CD4-positive, alpha-beta memory T cell (primary cell): ENCODE measurements at places on chromosomes 7 and 10. TPM values are rescaled to one million over a fixed set of nuclear protein-coding genes. Genes with fewer than 3 reads are reported as not detected.

Gene VSTM2A
- not detected for total RNA-seq

Gene AOAH
- total RNA-seq = 5.4 TPM

Gene ACTR3C
- total RNA-seq = 13.0 TPM

Gene TET1
- total RNA-seq = 1.5 TPM

Gene RTKN2
- total RNA-seq = 11.0 TPM

Gene FAM131B
- 0.61 TPM for total RNA-seq

Gene WDR86
- total RNA-seq = 7.0 TPM

Gene NXPH1
- not detected for total RNA-seq

Gene FGF8
- not detected for total RNA-seq

Gene ALKBH4
- 11.9 TPM for total RNA-seq

- no peak overlapping the region for H3K4me3 ChIP-seq
- H3K27me3 ChIP-seq = peaks cover 4% of the 10 kb centered on the region
- no peak for DNase-seq
- no peak overlapping the region for H3K27ac ChIP-seq
- H3K4me1 ChIP-seq = no peaks in the 10 kb centered on the region
These were observed 53.3 kb upstream of the SLF2 start for GRCh38 chr10:100859484-100859763.

DNA sequence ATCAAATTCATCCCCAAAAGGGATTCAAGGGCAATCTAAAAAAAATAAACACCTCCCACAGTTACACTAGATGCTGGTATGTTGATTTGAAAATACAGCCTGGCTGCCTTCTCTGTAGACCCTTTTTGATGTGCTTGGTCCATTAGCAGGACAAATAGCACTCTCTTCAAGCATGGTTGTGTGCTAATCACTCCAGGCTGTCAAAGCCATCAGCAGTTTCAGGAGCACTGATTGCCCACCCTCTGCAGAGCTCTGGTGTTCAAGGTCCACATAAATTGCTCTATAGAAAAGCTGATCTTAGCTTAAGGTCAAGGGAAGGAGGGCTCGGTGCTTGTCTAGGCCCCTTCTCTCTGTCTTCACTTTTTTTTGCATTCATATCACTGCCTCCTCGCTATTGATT is 35.4 kb downstream of the PRR15 start:
- H3K4me1 ChIP-seq = no peaks in the 10 kb centered on the region
- no peaks in the 10 kb centered on the region for H3K27me3 ChIP-seq
- no peak overlapping the region for H3K4me3 ChIP-seq
- H3K36me3 ChIP-seq = no peaks in the 10 kb centered on the region
- DNase-seq = no peak

- H3K4me3 ChIP-seq = peak overlapping the region; percentile 6
- H3K27ac ChIP-seq = peak overlapping the region; percentile 38
- H3K27me3 ChIP-seq = no peaks in the 10 kb centered on the region
- DNase-seq = peak; percentile 38
- H3K36me3 ChIP-seq = no peaks in the 10 kb centered on the region
These were observed 12.3 kb downstream of the CAV2 start for GRCh38 chr7:116511552-116512519.

DNA sequence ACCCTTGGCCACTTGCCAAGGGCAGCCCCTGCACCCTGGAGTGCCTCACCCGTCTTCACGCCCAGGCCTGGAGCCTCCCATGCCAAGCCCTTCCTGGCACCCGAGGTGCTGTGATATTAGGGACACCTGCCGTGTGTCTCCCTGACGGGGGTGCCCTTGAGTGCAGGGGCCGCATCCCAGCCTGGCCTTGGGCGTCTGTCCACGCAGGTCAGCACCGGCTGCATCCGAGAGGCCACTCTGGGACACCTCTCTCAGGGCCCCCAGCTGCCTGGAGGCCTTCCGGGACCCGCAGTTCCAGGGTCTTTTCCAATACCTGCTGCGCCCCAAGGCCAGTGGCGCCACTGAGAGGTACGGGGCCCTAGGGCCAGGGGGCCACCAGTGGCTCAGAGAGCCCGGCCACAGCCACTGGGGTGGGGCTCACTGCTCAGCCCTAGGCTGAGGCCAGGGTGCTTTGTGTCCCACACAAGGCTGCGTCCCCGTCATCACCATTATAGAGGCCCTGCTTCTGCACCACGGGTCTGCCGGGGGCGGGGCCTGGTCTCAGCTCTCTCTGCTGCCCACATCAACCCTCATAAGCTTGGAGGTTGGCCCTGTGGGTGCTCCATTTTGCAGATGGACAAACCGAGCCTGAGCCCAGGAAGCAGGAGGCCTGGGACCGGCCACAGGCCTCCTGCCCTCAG is 12.7 kb downstream of the AP5Z1 start:
- peaks cover 60% of the 10 kb centered on the region for H3K36me3 ChIP-seq
- no peak for DNase-seq
- no peaks in the 10 kb centered on the region for H3K27me3 ChIP-seq
- H3K4me3 ChIP-seq = no peak overlapping the region
- H3K4me1 ChIP-seq = peaks cover 5% of the 10 kb centered on the region

GRCh38 chr7:67447297-67447696 is 450.7 kb downstream of the TYW1 start:
- H3K4me3 ChIP-seq = no peak overlapping the region
- H3K27me3 ChIP-seq = no peaks in the 10 kb centered on the region
- DNase-seq = no peak
- no peaks in the 10 kb centered on the region for H3K36me3 ChIP-seq
- no peaks in the 10 kb centered on the region for H3K4me1 ChIP-seq
- H3K27ac ChIP-seq = no peak overlapping the region

DNA sequence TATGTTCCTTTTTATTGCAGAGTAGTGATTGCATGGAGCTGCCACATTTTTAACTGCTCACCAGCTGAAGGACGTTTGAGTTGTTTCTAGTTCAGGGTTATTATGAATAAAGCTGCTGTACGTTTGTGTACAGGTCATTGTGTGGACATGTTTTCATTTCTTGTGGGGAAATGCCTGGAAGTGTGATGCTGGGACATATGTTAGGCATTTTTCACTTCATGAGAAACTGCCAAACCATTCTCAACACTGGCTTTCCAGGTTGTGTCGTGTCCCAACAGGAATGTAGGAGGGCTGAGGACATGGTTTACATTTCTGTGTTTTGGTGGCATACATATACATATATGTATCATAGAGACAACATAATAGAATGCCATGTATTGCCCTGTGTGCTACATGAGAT is 73.0 kb downstream of the NEURL1 start:
- no peak for DNase-seq
- H3K4me1 ChIP-seq = no peaks in the 10 kb centered on the region
- H3K27ac ChIP-seq = no peak overlapping the region
- no peak overlapping the region for H3K4me3 ChIP-seq

- no peaks in the 10 kb centered on the region for H3K36me3 ChIP-seq
- no peak overlapping the region for H3K4me3 ChIP-seq
- H3K4me1 ChIP-seq = no peaks in the 10 kb centered on the region
These were observed 25.9 kb downstream of the LAMB1 start for GRCh38 chr7:107977048-107977447.

GRCh38 chr10:37831495-37832333 is 25.7 kb downstream of the ZNF248 start:
- no peaks in the 10 kb centered on the region for H3K27me3 ChIP-seq
- peaks cover 42% of the 10 kb centered on the region for H3K36me3 ChIP-seq
- no peak for DNase-seq
- H3K27ac ChIP-seq = no peak overlapping the region
- H3K4me1 ChIP-seq = no peaks in the 10 kb centered on the region

DNA sequence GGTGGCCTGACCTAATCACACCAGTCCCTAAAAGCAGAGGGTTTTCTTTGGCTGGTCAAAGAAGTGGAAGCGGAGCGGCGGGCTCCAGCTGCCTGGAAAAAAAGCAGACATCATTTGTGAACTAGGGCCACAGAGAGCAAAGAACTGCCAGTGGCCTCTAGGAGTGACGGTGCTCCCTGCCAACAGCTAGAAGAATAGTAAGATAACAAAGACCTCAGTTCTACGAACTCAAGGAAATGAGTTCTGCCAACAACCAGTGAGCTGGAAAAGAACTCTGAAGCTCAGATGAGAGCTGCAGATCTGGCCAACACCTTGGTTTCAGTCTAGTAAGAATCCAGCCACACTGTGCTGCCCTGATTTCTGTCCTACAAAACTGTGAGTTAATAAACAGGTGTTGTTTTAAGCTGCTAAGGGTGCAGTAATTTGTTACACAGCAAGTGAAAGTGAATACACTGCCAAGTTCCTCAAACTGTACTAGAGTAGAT is 178.0 kb downstream of the SRPK2 start:
- no peak for DNase-seq
- H3K4me1 ChIP-seq = peaks cover 50% of the 10 kb centered on the region
- no peak overlapping the region for H3K27ac ChIP-seq
- no peaks in the 10 kb centered on the region for H3K36me3 ChIP-seq
- H3K27me3 ChIP-seq = no peaks in the 10 kb centered on the region

- DNase-seq = no peak
- H3K27ac ChIP-seq = no peak overlapping the region
- H3K27me3 ChIP-seq = no peaks in the 10 kb centered on the region
- H3K4me3 ChIP-seq = no peak overlapping the region
- H3K4me1 ChIP-seq = no peaks in the 10 kb centered on the region
These were observed 58.9 kb downstream of the LRGUK start for GRCh38 chr7:134186027-134186426.

- H3K4me3 ChIP-seq = no peak overlapping the region
- H3K27me3 ChIP-seq = no peaks in the 10 kb centered on the region
- H3K27ac ChIP-seq = no peak overlapping the region
- DNase-seq = no peak
- no peaks in the 10 kb centered on the region for H3K36me3 ChIP-seq
These were observed 175.3 kb downstream of the ELAPOR2 start for GRCh38 chr7:86884152-86884551.

- no peaks in the 10 kb centered on the region for H3K27me3 ChIP-seq
- no peak overlapping the region for H3K27ac ChIP-seq
- DNase-seq = no peak
- no peaks in the 10 kb centered on the region for H3K4me1 ChIP-seq
- H3K36me3 ChIP-seq = no peaks in the 10 kb centered on the region
These were observed 85.2 kb downstream of the GRID1 start for GRCh38 chr10:86281396-86281795.

DNA sequence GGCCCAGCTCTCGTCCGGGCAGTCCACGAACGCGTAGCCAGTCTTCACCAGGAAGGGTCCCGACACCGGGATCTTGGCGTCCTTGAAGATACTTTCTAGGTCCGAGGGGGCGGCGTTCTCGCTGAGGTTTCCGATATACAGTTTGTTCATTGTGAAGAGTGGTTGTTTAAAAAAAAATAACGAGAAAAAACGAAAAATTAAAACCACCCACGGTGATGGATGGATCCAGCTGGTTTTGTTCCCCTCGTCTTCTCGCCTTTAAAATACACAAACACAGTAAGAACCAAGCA is 385 bp downstream of the IGF2BP3 start:
- H3K27ac ChIP-seq = no peak overlapping the region
- H3K36me3 ChIP-seq = no peaks in the 10 kb centered on the region
- H3K4me3 ChIP-seq = peak overlapping the region; percentile 30
- H3K27me3 ChIP-seq = peaks cover 74% of the 10 kb centered on the region
- no peak for DNase-seq

DNA sequence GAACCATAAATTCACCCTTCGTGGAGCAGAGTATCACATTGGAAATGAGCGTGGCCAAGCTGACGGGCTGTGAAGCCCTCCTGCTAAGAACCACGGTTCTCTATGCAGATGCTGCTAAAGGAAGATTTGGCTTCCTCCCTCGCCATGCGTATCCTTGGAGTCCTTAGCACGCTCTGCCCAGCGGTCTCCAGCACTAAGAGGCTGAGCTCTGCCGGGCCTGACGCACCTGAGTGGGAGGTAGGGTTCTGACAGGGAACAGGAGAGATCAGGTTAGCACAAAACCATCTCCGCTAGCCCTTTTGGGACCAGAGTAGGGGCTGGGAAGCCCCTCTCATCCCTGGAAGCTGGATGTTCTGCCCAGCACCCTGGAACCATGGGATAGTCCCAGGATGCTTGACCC is 225.8 kb downstream of the KCNMA1 start:
- no peak overlapping the region for H3K27ac ChIP-seq
- H3K27me3 ChIP-seq = no peaks in the 10 kb centered on the region
- H3K36me3 ChIP-seq = no peaks in the 10 kb centered on the region
- H3K4me3 ChIP-seq = no peak overlapping the region

GRCh38 chr10:78528749-78529204 is 495.1 kb downstream of the RPS24 start:
- no peak for DNase-seq
- H3K4me3 ChIP-seq = no peak overlapping the region
- H3K27ac ChIP-seq = no peak overlapping the region
- H3K27me3 ChIP-seq = no peaks in the 10 kb centered on the region
- no peaks in the 10 kb centered on the region for H3K4me1 ChIP-seq

- H3K36me3 ChIP-seq = no peaks in the 10 kb centered on the region
- H3K27me3 ChIP-seq = peaks cover 73% of the 10 kb centered on the region
- DNase-seq = no peak
- H3K4me1 ChIP-seq = peaks cover 29% of the 10 kb centered on the region
- no peak overlapping the region for H3K4me3 ChIP-seq
- H3K27ac ChIP-seq = no peak overlapping the region
These were observed 9.2 kb downstream of the TLX1 start for GRCh38 chr10:101140084-101140949.

DNA sequence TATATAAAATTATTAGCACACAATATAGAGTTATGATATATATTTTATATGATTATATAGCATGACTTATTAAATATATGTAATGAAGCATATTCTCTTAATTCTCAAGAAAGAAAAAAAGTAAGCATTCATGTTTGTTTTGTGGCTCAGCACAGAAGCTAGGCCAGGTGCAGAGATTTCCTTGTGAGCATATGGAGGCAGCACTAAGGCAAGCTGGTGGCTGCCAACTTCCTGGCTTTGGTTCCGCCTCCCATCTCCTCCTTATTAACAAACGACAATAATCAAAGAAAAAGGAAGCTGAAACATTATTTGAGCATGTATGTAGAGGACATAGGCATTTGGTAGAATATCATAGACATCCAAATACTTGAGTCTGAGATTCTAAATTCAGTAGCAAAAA is 130.3 kb downstream of the ST7 start:
- peaks cover 10% of the 10 kb centered on the region for H3K4me1 ChIP-seq
- no peak overlapping the region for H3K4me3 ChIP-seq
- no peaks in the 10 kb centered on the region for H3K36me3 ChIP-seq
- H3K27me3 ChIP-seq = no peaks in the 10 kb centered on the region

DNA sequence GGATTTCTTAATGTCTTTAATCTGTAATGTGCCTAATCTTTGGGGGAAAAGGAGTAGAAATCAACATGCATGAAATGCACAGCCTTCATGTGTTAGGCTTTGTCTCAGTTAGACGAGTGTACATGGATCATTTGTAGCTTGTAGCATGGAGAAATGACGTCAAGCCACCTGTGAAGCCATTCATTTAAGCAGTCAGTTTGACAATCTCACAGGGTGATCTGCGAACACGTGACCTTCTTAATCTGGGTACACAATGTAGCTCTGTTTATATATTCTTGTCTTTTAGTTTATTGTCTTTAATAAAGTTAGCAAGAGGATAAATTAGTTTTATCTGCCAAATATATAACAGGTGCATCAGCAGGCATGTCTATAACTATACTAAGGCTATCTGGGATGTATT is 351.9 kb upstream of the LRGUK start:
- no peaks in the 10 kb centered on the region for H3K27me3 ChIP-seq
- H3K4me1 ChIP-seq = no peaks in the 10 kb centered on the region
- no peak overlapping the region for H3K27ac ChIP-seq
- no peak for DNase-seq
- H3K36me3 ChIP-seq = no peaks in the 10 kb centered on the region
- H3K4me3 ChIP-seq = no peak overlapping the region

- H3K27me3 ChIP-seq = no peaks in the 10 kb centered on the region
- H3K4me1 ChIP-seq = no peaks in the 10 kb centered on the region
- DNase-seq = no peak
- H3K27ac ChIP-seq = no peak overlapping the region
These were observed 7.9 kb upstream of the RAPGEF5 start for GRCh38 chr7:22364900-22365299.
